ENCODE measurements at places on chromosomes 7 and 10.

- no peak for DNase-seq
Measured at GRCh38 chr10:14235566-14236195, 95.0 kb downstream of the FRMD4A start.

- no peak for DNase-seq
Measured at GRCh38 chr7:44080686-44081265, 1.6 kb downstream of the POLM start.

- no peak for DNase-seq
Measured at GRCh38 chr10:971150-971542, 17.1 kb upstream of the GTPBP4 start.

DNA sequence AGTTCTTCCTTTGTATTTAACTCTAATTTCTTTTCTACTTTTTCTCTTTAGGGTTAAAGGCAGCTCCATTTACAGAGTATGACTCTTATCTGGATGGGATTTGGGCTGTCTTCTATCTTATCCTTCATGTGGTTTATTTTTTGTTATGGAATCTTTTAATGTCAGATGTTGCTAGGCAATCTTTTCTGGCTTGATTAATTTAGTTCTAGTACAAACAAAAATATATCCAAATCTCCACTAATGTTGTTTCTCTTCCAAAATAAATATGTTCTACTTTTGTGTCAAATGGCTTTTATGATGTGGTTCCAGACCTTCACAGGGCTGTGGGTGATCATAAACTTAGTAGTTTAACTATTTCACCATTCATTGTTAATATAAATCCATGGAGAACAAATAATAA is 246.9 kb downstream of the AHR start:
- no peak for DNase-seq

GRCh38 chr10:132391676-132392020 is 5.4 kb upstream of the PWWP2B start:
- no peak for DNase-seq

- no peak for DNase-seq
Measured at GRCh38 chr7:2110610-2111396, 121.9 kb downstream of the MAD1L1 start.

DNA sequence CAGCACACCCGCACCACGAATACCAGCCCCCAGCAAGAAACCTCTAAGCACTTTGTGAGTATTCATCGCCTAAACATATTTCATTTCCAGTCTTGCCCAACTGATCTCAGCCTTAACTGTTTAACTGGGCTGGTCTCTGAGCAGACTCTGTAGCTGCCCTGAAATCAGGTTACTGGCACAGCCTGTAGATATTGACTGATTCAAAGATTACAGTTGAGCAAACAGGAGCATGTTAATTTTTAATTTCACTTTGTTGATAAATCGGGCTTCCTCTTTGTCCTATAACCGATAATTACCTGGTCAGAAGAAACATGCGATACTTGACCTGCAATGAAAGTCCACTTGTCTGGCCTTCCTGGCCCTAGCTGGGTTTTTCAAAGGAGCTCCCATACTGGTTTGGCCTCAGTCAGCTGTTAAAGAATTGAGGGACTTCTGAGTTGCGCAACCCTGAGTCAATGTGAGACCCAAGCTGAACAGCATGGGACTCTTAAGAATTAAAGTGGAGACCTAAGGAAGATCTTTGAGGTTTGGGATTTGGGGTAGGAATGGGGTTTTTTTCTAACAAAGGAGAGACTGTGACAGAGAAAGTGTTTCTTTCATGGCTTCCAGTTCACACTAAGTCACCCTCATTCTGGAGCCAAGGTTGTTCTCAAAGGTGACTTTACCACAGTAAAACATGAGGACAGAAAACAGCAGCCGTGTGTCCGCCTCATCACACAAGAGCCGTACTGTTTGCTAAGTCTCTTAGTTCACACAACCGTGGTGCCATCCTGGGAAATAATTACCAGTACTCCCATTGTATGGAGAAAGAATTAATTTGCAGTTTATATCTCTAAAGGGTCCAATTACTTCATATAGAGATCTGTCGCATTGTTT is 75.9 kb downstream of the PPP1R3C start:
- DNase-seq = no peak

- no peak for DNase-seq
Measured at GRCh38 chr7:67659091-67659490, 662.5 kb downstream of the TYW1 start.

- no peak for DNase-seq
Measured at GRCh38 chr10:71040846-71041605, 152.7 kb upstream of the PCBD1 start.

GRCh38 chr7:38070718-38071117 is 107.3 kb upstream of the STARD3NL start:
- DNase-seq = no peak

DNA sequence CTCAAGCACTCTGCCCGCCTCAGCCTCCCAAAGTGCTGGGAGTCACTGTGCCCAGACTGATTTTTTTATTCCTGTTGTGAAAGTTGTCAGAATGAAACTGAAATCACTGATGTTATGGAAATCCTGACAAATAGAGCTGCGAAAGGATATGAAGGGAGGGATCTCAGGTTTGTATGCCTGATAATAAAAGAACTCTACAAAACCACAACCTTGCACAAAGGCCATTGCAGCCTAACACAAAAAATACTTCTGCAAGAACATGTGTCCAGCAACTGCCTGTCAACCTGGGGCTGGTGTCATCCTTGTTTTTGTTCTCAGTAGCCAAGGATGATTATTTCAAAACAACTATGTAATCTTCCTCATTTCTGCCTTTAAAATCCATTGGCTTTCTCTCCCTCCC is 126.1 kb downstream of the NEBL start:
- no peak for DNase-seq

GRCh38 chr7:117308891-117309290 is 14.0 kb downstream of the WNT2 start:
- DNase-seq = no peak

DNA sequence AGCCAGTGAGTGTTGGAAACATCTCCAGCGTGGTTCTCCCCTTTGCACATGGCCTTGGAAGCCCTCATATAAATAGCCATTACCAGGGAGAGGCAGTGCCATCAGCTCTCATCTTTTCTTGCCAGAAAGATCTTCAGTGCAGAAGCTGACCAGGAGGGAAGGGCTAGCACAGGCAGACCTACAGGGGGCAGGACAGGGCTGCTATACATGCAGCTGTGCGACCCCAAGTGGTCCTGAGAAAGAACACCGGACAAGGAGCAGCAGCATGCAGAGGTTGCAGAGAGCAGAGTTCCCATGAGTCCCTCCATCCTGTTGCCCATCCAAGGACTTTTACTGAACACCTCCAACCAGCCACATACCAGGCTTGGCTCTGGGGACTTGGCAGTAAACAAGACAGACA is 17.1 kb downstream of the GRID1 start:
- no peak for DNase-seq

- DNase-seq = no peak
Measured at GRCh38 chr10:23469596-23470237, 30.8 kb downstream of the OTUD1 start.

- no peak for DNase-seq
Measured at GRCh38 chr7:24987331-24987842, 7.4 kb upstream of the OSBPL3 start.

GRCh38 chr7:104621321-104621720 is 292.9 kb downstream of the LHFPL3 start:
- DNase-seq = no peak

- no peak for DNase-seq
Measured at GRCh38 chr7:7897949-7898515, 70.6 kb upstream of the GLCCI1 start.

DNA sequence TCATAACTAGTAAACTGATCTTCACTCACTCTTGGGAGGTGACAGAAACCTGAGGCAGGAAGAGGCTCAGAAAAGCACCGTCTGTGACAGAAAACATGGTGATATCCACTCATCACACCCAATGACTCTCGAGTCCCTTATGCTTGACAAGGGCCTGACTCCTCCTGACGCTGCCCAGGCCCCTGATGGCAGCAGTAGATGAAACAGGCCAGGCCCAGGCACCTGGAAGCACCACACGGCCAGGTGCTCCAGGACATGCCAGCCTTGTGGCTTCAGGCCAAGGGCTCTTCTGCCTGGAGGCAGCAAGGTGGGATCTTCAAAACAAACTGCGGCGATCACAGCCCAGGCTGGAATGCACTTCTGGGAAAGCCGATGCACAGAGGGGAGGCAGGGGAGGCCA is 89.3 kb downstream of the MAD1L1 start:
- no peak for DNase-seq

DNA sequence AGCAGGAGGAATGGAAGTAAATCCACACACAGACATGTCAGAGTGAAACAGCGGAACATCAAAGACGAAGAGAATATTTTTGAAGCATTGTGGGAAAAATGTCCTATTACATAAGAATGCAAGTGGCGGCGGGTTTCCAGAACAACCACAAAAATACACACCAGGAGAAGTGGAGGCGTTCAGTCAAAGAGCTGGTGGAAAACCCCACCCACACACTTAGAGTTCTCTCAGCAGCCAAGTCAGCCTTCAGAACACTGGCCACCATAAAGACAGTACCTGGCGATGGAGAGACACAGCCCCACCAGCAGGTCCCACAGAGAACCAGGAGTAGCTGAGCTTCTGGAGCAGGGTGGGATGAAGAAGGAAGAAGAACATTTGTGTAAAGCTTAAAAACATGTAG is 23.7 kb downstream of the NKX6-2 start:
- DNase-seq = no peak

- no peak for DNase-seq
Measured at GRCh38 chr7:107463139-107464078, 6.4 kb upstream of the GPR22 start.

DNA sequence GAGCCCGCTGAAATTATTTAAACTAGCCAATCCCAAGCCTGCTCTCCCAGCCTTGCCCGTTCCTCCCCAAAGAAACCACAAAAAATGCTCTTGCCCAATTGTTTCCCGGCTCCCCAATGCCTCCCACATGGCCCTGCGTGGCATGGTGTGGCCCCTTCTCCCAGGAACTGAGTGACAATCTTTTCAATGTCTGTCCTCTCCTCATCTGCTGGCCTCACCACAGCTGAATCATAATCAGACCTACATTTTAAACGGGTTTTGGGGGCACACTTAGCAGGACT is 201.5 kb downstream of the PRPF18 start:
- no peak for DNase-seq

GRCh38 chr10:8424555-8425211 is 370.2 kb downstream of the GATA3 start:
- no peak for DNase-seq

DNA sequence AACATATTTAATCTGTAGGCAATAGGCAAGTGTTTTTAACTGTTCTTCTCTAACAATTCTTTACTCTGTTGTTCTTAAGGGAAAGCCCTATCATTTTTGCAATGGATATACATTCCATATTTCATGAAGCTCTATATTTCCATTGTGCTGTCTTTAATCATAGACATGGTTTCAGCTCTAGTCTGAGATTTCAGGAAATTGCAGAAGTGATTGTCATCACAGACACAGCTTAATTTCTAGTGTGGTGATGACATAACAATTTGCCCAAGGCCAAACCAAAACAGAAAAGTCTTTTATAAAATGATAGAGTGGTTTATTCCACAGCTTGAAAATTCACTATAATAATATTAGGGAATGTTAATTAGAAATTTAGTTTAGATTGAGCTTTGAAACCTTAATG is 494.1 kb upstream of the SEMA3A start:
- no peak for DNase-seq
